ENCODE measurements at places on chromosomes 11 and 22. TPM values are rescaled to one million over a fixed set of nuclear protein-coding genes. Genes with fewer than 3 reads are reported as not detected.
A peak's percentile ranks its signal among the peaks of the same experiment; 100 is the strongest.

DNA sequence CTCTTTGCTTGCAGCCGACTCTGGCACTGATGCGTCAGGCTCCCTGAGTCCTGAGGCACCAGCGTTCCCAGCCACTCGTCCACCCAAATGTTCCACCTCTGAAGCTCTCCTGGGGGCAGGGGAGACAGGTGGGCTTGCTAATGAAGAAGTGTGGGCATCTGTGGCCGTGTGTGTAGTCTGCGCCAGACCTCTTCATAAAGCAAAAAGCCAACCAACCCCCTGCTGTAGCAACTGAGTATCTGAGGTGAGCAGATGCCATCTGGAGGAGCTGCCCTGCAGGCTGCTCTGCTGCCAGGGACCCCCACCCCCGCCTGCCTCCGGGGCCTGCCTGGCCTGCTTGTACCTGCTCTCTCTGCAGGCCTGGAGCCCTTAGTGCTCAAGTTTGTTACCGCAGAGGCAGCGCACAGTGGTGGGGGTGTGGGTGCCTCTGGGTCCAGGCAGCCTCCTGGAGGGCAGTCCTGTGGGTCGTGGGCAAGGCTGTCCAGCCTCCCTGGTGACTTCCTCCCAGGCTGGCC is 272.5 kb downstream of the TBC1D22A start:
- no peak for DNase-seq

- DNase-seq, result no peak
Observed at GRCh38 chr11:130118165-130118564, 41.4 kb upstream of the ST14 start.

TSSC4 gene
- 50.1 TPM for total RNA-seq

DNA sequence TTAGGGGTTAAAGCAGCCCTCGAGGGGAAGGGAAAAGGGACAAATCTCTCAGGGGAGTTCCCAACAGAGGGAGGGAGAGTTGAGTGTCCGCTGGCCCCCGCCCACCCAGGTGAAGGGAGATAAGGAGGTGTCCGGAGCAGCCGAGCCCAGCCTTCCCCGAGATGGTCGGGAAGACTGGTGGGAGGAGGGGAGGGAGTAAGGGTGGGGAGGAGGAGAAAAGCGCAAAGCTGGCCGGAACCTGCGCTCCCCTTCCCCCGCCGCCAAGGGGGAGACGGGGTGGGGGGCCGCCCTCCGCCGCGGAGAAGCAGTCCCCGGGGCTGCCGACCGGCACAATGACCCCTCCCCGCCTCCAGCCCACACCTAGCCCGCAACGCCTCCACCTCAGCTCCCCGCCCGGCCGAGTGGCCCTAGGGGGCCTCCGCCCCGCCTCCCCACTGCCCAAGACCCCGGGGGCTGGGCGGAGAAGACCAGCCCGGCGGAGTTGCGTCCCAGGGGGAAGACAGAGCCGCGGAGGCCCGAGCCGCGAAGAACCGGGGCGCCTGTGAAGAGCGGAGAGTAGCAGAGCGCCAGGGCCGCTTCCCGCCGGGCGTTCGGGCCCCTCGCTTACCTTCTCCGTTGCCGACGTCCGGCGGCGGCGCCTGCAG is 479 bp downstream of the RSF1 start:
- DNase-seq, result peak; percentile 44

GRCh38 chr11:73189315-73189714 is 28.8 kb upstream of the P2RY2 start:
- no peak for DNase-seq

DNA sequence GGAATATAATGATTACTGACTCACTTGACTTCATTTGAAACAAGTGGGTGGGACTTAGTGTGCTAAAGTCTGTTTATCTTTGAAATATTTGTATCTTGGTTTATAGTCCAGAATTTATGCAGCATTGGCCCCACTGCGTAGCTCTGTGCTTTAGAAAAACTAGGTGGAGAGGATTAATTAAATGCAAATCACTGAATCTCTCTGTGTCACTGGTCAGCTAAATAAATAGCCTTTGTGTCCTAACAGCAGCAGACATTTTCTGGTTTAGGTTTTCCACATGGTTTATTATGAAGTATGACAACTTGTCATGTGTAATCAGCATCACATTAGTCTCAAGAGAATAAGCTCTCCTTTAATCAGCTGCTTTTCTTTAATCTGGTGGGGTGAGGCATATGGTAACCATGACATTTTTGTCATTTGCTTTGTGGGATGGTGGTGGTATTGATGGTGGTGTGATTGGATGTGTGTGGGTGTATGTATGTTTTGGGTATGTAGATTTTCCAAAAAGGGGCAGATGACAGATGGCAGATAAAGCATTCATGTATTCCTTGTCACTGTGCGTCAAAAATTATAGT is 33.9 kb downstream of the BCL2L13 start:
- DNase-seq, result no peak

PPP6R3 gene
- 91.6 TPM for total RNA-seq

CABP4 gene
- total RNA-seq, result 0.15 TPM

DNA sequence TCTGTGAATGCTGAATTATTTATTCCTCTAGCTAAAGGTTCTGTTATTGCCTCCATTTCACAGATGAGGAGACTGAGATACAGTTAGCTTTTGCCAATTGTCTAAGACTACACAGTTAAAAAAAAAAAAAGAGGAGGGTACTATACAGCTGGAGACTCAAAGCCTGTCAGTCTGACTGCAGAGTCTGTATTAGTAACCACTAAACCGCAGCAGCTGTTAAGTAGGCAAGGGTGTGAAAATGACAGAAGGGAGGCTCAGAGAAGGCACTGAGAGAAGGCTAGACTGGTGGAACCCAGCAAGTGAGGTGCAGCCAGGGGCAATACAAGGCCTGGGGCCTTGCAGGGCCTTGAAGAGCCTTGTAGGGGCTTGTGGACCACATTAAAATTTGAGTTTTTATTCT is 181.2 kb downstream of the CSNK2A3 start:
- peak; percentile 25 for DNase-seq

GRCh38 chr22:26763633-26764361 is 106.4 kb downstream of the MIAT start:
- peak; percentile 46 for DNase-seq

DNA sequence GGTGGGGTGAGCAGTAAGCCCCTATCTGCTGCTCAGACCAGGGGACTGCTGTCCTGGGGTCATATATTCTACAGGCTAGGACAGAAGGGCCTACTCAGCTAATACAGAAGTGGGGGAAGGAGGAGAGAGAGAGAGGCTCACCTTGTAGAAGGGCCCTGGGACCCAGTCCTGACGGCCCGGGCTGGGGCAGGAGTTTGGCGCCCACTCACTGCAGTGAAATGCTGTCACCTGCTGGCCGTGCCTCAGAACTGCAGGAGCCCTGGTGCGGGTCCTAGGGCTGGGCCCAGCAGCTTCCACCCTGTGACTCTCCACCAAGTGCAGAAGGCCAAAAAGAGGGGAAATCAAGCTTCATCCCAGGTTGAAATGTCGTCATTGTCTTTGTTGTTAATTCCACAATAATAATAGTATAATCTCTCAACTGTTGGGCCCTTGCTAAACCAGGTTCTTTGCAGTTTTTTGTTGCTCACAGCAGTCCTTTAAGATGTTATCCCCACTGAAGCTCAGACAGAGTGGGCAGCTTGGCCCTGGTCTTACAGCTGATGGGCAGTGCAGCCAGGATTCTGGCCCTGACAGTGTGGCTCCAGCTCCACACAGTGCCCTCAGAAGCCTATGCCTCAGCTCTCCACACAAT is 29.6 kb downstream of the TRIM29 start:
- DNase-seq, result peak; percentile 63

OTOG gene
- not detected for total RNA-seq

DNA sequence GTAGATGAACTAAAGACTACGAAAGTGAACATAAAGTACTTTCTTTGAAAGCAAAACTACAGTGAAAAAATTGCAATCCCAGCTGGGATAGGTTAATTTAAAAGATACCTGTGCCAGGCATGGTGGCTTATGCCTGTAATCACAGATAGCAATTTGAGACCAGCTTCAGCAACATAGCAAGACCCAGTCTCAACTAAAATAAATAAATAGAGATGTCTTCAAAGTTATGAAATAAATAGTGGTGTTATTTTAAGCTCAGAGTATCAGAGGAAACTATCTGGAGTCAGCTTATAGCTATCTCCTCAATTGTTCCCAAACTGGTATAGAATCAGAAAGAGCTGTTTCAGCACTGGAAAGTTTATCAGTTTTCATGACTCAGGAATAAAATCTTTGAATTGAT is 17.3 kb upstream of the MMP13 start:
- no peak for DNase-seq

- no peak for DNase-seq
Observed at GRCh38 chr22:37726241-37726887, 29.5 kb downstream of the TRIOBP start.

GRCh38 chr11:36455658-36456111 is 54.4 kb downstream of the TRAF6 start:
- peak; percentile 99 for DNase-seq

GRCh38 chr11:12680246-12680939 is 6.2 kb downstream of the TEAD1 start:
- DNase-seq, result peak; percentile 83

GRCh38 chr11:7057641-7058040 is 31.2 kb upstream of the RBMXL2 start:
- DNase-seq, result no peak

DNA sequence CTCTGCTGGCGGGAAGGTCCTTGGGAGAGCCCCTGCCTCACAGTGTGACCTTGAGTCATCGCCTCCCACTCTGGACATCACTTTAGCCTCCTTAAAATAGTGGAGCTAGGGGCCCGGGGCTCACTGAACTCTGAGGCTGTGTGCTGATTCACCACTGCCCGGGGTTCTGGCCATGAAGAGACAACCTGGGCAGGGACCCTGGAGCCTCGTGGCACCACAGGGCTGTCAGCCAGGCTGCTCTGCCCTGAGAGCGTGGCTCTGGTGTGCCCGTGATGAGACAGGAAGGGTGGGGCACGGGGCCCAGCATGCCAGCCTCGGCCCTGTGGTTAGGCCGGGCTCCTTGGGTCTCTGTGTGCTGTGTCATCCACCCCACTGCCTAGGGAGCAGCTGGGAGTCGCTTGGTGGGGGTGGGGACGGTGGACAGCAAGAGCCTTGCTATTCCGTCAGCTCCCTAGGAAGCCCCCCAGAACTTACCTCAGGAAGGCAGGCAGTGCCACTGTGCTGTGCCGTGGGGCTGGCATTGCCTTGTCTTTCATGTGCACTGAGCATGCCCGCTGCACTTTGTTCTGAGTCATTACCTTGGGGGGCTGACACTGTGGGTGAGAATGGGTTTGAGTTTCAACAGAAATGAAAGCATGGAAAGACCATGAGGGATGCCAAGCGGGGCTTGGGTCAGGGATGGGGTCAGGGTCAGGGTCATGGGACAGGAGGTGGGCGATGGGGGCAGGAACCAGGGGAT is 31.7 kb downstream of the TPCN2 start:
- DNase-seq, result peak; percentile 87

DNA sequence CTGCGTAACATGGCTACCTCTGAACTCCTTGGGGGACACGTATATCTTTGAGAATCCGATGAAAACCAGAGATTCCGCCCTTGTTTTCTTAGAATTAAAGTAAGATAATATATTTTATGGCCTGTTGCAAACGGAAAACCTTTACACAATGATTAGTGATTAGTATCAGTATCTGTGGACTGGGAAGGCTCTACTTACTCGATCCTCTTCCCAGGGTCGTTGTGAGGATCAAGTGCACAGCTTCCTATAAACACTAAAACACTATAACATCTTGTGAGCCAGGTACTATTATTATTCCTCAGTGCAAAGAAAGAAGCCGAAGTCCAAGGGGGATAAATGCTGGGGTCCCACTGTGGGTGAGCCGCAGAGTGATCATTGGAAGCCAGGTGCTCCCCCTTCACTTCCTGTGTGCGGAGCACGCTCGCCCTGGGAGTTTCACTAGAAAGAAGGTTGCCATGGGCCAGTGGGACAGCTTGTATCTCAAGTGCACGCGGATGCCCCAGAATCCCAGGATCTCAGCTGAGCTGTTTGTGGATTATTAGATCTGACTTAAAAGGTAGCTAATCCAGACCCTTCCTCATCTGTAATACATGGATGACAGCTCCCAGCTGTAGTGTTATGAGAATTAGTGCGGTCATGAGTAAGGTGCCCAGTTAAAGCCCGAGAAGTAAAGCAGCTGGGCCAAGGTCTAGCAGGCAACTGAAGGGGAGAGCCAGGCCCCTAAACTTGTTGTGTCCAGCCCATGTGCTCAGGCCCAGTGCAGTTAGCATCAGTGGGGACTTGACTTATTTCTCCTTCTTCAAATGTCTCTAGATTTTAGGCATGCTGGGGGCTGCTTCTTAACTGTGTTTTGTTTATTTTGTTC is 839 bp downstream of the CBY1 start:
- DNase-seq, result peak; percentile 29

GRCh38 chr22:28544431-28544868 is 135.2 kb downstream of the TTC28 start:
- DNase-seq, result peak; percentile 18

All from Daoy (cell line).